ENCODE measurements at places on chromosomes 16 and 17.

DNA sequence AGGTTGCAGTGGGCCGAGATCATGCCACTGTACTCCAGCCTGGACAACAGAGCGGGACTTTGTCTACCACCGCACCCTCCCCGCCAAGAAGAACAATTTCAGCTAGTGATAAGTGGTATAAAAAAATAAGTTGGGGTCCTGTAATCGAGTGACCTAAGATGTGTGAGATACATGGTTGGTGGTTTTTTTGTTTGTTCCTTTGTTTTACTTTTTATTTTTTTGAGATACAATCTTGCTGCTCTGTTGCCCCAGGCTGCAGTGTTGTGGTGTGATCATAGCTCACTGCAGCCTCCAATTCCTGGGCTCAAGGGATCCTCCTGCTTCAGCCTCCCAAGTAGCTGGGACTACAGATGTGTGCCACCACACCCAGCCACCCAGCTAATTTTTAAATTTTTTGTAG is 58.7 kb downstream of the PITPNC1 start:
- DNase-seq, result no peak

- no peak for DNase-seq
Observed at GRCh38 chr16:52141871-52142270, 405.1 kb downstream of the TOX3 start.

- DNase-seq, result no peak
Observed at GRCh38 chr17:78979780-78980623, at the start of gene LGALS3BP. Gene LGALS3BP, minus strand, starts transcription at chr17:78979923. Its CDS starts 2,732 bp downstream, at chr17:78977191.

DNA sequence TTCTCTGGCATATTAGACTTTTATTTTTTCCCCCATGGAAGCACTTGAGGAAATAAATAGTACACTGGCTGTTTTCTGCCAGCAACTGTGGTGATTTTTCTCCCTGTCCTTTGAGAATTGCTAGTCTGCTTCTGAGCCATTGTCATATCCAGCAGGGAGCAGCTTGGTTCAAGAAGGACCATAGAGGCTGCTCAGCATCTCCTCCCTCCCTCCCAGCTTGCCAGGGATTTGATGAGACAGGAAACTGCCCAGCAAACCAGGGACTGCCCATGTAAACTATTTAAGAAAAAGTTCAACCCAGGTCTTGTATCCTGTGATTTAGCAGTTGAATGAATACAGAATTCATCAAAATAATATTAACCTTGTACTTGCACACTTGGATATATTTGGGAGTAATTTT is 39.5 kb downstream of the CYB5B start:
- DNase-seq, result no peak
